Suprapubic skin (tissue), 4 donors: ENCODE measurements at places on chromosomes 3 and 15. TPM values are rescaled to one million over a fixed set of nuclear protein-coding genes. Genes with fewer than 3 reads are reported as not detected.

The UMPS gene
- total RNA-seq, result 20.6 TPM

The SPRED1 gene
- 8.8 TPM for total RNA-seq

The CACNA2D3 gene
- total RNA-seq, result 2.8 TPM

DNA sequence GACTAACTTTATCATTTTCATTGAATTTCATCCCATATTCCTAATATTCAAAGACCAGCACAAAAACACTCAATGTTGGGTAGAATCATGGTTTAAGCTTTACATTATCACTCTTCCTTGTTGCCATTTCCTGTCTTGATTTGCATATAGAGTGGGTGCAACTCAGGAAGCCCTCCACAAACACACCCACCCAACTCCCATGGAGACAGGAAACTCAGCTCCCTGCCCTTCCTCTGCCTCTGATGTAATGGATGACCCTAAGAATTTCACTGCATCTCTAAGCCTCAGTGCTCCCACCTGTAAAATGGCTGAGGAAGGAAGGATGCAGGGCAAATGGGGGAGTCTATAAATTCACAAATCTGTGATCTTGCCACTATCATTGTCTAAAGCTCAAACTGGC, 98.1 kb upstream of the BFSP2 start:
- DNase-seq, result no peak

GRCh38 chr15:22827125-22827524, 11.3 kb upstream of the NIPA2 start:
- DNase-seq, result no peak

The SNX22 gene
- total RNA-seq, result 0.80 TPM

GRCh38 chr3:70974747-70975146, 608.8 kb downstream of the FOXP1 start:
- no peak for DNase-seq

DNA sequence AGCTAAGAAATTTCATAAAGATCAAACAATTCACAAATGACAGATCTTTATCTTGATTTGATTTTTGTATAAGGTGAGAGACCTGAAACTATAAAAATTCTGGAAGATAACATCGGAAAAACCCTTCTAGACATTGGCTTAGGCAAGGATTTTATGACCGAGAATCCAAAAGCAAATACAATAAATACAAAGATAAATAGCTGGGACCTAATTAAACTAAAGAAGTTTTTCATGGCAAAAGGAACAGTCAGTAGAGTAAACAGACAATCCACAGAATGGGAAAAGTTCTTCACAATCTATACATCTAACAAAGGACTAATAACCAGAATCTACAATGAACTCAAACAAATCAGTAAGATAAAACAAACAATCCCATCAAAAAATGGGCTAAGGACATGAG, 116.9 kb upstream of the BCHE start:
- no peak for DNase-seq

DNA sequence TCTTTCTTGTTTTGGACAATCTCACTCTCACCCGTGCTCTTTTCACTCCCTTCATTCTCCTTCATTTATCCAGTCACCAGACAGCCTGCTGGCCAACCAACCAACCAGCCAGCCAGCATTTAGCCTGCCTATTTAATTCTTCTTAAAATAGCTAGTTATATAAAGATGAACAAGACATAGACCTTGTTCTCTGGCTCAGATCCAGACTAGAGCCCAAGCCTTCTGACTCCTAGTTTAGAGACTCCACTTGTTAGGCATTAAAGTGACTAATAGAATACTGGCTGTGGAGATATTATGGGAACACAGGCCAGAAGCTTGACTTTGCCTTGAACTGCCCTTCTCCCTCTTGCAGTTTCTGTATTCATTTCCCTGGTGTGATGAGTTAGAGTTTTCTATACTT, 215.3 kb upstream of the THRB start:
- no peak for DNase-seq

The CEP152 gene
- 7.1 TPM for total RNA-seq

The CXCR6 gene
- 0.23 TPM for total RNA-seq

The POMGNT2 gene
- 21.3 TPM for total RNA-seq

The CTSH gene
- total RNA-seq, result 98.4 TPM

- no peak for DNase-seq
Measured at GRCh38 chr15:93362821-93363220, 273.8 kb upstream of the RGMA start.

The SPESP1 gene
- 4.1 TPM for total RNA-seq

DNA sequence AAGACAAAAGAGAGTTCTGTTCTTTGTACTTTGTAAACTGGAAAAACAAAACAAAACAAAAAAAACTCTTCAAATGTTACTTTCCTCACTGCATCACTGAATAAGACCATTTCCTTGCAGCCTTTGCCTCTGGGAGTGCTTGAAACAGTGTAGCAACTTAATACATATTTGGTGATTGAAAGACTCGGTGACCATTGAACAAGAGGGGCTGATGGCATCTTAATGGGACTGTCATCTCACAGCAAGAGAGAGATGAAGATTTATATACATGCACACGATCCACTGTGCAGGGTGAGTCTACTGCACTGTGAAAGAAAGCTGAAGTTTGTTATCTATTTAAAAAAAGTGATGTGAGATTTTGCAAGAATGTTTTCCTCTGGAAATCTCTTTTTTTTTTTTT, 111.9 kb upstream of the KLHL25 start:
- no peak for DNase-seq

DNA sequence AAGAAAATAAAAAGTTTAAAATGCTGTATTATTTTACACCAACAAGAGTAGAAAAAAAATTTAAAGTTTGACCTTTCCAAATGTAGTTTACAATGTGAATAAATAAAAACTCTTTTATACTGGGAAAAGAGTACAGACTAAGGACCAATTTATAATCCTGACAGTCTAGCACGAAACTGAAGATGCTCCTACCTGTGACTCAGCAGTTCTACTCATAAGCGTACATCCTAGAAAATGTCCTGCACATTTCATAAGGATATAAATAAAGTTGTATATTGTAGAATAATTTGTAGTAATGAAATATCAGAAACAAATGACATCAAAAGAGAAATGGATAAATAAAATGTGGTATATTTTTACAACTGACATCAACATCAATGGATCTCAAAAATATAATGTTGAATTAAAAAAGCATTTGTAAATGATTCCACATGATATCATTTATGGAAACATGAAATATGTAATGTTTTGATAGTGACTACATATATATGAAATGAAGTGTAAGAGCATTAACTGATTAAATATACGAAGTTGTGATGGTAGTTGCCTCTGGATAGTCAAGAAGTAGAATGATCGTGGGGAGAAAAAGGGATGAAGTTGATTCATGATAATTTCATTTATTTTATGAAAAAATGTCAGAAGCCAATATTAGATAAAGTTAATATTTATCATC, 161.3 kb upstream of the CBLB start:
- DNase-seq, result no peak

GRCh38 chr15:73021139-73021621, 31.1 kb upstream of the NEO1 start:
- DNase-seq, result no peak

The RHOV gene
- 82.0 TPM for total RNA-seq

GRCh38 chr15:72034859-72035650, 82.9 kb downstream of the MYO9A start:
- DNase-seq, result no peak

DNA sequence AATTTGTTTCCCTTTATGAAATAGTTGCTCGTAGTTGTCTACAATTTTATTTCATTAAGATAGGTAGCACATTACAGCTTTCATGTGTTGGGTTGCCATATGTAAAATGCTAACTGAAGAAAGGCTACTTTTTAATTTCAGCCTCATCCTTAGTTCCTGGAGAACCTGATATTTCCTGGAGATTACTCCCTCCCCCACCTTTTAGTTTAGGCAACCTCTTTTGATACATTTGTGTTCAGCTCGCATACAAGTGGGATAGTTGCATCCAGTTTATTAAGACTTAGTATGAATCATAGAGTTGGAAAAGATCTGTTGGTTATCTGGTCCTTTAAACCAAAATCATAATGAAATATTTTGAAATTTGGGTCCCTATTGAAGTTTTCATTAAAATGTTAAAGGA, 6.0 kb downstream of the SETD5 start:
- no peak for DNase-seq

The FGD5 gene
- 2.8 TPM for total RNA-seq

The SEMA3G gene
- 29.3 TPM for total RNA-seq

The LHFPL4 gene
- not detected for total RNA-seq

The FBXO40 gene
- not detected for total RNA-seq

- no peak for DNase-seq
Measured at GRCh38 chr15:47395076-47395475, 322.2 kb upstream of the SEMA6D start.

DNA sequence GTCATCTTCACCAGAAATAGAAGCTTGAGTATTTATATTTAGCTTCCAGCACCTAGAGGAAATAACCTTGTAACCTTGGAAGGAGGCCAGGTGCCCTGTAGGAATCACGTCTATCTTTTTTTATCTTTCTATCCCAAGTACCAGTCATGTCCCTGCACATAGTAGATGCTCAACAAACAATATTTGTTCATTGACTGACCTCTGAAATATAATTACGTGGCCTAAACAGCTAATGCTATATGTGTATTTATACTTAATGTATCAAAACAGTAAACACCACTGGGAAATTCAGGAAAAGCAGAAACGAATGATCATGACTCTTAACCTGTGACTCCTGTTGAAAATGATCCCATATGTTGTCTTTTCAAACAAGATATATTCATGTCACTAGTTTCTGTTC, 97.9 kb upstream of the ADAMTSL3 start:
- DNase-seq, result no peak

GRCh38 chr3:126946405-126946804, 36.5 kb upstream of the PLXNA1 start:
- DNase-seq, result no peak

- no peak for DNase-seq
Measured at GRCh38 chr3:147305533-147306250, 100.7 kb downstream of the ZIC4 start.
